ENCODE measurements at places on chromosomes 4 and X.

GRCh38 chrX:131704136-131704695 lies 160.3 kb downstream of the OR13H1 start:
- peak; percentile 74 for DNase-seq

DNA sequence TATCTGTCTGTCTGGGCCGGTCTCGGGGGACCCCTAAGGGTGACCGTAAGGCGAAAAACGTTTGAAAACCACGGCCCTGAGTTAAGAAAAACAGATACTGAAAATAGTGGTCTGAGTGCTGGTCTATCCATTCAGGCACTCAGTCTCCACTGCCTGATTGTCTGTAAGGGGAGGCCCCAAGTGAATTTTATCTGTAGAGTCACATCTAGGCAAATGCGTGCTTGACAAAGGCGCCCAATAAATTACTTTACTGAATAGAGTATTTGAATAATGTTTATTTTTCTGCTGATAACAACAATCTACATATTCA lies 465 bp downstream of the HNRNPH2 start:
- no peak for DNase-seq

DNA sequence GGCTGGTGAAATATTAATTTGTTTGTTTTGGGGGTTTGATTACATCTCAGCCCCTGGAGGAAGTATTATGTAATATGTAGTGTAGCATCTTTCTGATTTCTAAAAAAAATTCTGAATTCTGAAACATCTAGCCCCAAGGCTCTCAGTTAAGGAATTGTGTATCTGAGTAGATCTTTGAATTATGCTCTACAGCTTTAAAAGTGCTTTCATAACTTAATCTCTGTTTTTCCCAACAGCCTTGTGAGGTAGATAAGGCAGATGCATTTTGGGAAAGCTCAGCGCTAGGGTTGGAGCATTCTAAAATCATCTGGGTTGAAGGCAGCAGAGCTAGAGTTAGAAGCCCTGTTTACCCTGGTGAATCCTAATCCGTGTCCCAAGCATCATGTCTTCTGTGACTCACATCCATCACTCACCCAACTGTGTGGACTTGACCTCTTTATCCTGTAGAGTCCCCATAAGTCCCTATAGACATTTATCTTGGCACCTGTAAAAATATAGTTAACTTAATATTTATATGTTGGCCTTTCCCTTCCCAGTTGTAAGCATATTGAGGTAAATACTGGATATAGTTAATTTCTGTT lies 49.8 kb downstream of the FNIP2 start:
- no peak for DNase-seq

DNA sequence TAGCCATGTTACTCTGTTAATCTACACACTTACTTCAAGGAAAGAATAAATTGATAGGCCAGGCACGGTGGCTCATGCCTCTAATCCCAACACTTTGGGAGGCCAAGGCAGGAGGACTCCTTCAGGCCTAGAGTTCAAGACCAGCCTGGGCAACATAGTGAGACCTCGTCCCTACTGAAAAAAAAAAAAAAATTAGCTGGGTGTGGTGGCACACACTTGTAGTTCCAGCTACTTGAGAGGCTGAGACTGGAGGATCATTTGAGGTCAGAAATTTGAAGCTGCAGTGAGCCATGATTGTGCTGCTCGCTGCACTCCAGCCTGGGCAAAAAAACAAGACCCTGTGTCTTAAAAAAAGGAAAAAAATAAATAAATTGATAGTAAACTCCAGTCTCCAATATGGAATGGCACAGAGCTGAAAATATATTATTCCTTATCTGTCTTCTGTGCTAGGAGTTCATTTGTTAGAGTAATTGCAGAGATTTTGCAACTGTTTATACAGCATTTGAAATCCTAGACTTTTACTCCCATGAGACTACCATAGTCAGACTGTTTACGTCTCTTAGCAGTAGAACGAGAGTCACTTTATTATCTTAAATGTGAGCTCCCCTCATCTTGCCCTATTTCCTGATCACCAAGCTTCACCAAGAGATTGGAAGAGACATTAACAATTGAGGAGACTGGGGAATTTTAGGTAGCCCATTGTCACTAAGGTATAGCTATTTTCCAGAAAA lies 18.8 kb upstream of the TMEM131L start:
- no peak for DNase-seq

GRCh38 chr4:33086331-33086925 lies 2366.3 kb downstream of the PCDH7 start:
- no peak for DNase-seq

GRCh38 chrX:101210630-101211029 lies 9.0 kb upstream of the DRP2 start:
- no peak for DNase-seq

DNA sequence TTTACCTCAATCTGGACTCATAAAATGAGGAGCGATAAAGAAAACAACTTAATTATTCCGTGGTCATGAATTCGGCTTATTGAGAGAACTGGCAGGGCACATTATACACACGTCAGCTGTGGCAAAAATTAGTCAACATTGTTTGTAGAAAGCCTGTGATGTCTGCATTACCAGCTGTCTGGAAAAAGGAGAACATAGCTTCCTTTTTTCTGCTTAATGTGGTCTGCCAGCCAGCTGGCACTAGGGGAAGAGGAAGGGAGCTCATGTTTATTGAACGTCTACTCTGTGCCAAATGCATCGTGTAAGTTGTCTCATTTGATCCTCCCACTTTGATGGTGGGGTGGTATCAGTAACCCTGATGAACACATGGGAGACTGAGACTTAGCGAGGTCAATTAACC lies 367.6 kb downstream of the ARHGAP24 start:
- no peak for DNase-seq

DNA sequence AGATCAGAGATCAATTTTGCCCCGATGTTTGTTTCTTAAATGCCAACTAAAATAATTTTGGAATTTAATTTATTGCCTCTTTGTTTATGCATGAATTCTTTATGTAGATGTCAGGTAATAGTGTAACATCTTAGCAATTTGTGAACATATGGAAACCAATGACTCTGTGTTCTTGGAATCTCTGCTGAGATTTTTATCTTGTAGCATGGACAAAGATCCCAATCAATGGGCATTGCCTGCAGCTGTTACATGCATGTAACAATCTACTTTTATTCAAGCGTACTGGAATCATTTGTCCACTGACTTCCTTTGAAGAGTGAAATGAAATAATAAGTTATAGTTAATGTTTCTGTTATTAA lies 61.6 kb upstream of the ARSJ start:
- no peak for DNase-seq
